ENCODE measurements at places on chromosomes 16 and 17.

DNA sequence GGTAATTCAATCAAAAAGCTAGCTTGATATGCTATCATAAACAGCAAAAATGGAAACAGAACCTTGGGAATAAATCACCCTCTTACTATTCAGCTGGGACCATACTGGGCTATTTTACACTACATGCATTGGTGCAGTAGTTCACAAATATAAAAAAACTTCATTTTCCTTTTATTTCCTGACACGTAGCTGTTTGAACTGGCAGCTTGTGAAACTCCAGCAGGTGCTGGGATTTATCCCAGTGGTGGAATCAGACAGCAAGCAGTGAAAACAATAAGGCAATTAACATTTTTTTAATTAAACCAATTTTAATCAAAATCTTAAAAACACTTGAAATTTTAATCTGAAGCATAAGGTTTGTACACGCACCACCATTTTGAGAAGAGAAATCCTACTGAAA lies 240.4 kb upstream of the IRX5 start:
- no peak for DNase-seq

- no peak for DNase-seq
Measured at GRCh38 chr17:45070809-45071208, 9.7 kb downstream of the NMT1 start.

GRCh38 chr17:80472996-80473395 lies 3.4 kb downstream of the NPTX1 start:
- no peak for DNase-seq

GRCh38 chr17:43956222-43956621 lies 2.5 kb upstream of the PYY start:
- no peak for DNase-seq

- no peak for DNase-seq
Measured at GRCh38 chr16:49312389-49312985, 30.8 kb upstream of the CBLN1 start.
